ENCODE measurements at places on chromosomes 4 and X.

DNA sequence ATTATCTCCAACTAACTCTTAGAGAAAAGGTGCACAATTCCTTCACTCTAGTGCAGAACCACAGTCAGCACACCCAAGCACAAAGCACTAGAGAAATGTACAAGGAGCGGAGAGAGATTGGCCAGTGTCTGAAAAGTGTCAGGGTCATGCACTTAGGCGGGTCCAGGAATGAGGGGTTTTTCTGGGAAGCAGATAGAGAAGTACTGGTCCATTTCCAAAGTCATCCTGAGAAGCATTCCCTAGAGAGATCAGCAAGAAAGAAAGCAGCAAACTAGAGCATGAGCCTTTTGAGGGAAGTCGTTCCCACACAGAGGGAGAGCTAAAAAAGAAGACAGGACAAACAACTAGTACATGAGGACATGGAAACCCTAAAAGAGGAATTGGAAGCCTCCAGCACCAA lies 168.1 kb upstream of the MAP3K15 start:
- DNase-seq: no peak

- no peak for DNase-seq
Observed at GRCh38 chrX:22424122-22424915, 151.6 kb downstream of the CBLL2 start.

GRCh38 chrX:56468441-56468840 lies 95.0 kb upstream of the UBQLN2 start:
- DNase-seq: no peak

- no peak for DNase-seq
Observed at GRCh38 chr4:77127837-77128621, 29.0 kb upstream of the CCNG2 start.

DNA sequence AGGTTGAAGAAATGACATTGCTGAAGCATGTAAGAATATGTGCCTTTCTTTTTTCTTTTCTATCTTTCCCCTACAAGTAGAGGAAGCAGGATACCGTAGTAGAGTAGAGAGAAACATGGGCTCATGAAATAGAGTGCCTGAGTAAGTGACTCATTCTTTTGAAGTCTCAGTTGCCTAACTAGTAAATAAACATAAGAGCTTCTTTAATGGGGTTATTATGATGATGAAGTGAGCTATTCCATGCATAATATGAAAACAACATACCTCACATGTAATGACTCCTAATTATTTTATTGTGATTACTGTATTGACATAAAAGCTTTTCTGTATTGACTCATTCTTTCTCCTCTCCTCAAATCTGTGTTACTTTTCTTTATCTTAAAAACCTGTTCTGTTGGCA lies 1538.2 kb downstream of the TECRL start:
- no peak for DNase-seq

GRCh38 chr4:155889031-155889793 lies 14.3 kb upstream of the TDO2 start:
- no peak for DNase-seq

DNA sequence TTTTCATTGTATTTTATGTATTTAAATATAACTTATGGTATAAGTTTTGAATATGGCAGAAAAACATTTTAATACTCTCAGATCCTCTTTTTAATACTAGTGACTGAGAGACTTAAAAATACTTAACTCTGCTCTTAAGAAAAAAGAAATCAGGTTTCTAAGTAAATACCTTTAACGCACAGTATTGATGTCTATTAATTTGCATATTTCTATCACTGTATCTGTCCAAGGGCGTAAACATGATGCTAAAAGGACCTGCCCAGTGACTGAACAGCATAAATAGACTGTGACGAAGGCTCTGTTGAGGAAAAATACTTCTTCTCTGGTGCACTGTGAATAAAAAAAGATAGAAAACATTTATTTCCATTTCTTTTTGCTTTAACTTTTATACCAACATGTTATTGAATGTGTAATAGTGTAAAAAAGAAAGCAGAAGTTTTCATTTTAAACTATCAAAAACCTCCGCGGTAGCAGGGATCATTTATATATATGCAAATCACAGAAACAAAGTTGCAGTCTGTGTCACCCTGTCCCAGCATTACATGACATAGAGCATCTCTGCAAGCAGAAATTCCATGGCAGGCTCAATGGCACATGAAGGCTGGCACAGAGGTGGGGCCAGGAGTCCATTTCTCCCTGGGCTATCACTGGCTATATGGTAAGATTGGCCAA lies 75.4 kb downstream of the ZAR1 start:
- DNase-seq: no peak

- DNase-seq: no peak
Observed at GRCh38 chrX:47172971-47173792, 20.4 kb upstream of the UBA1 start.

DNA sequence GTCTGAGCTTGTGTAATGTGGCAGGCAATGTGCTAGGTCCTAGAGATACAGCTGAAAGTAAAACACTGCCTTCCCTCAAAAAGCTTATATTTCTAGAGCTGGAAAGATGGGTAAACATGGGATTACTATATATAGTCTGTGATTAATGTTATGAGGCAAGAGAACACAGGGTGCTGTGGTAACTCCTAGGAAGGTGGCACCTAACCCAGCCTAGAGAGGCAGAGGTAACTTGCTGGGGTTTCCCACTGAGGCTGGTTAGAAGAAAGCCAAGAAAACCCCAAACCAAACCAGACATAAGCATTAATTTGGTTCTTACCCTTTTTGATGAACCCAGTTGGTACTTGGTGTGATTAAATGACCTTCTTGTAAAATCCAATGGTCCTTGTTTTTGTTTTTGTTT lies 315.0 kb downstream of the PPP1R2C start:
- no peak for DNase-seq

Data from activated T-cell treated with anti-CD3 and anti-CD28 coated beads for 4 hours (primary cell).